ENCODE measurements at places on chromosomes 12 and 14.

- no peak for DNase-seq
These were observed 64.3 kb upstream of the DIO3 start for GRCh38 chr14:101496776-101497683.

DNA sequence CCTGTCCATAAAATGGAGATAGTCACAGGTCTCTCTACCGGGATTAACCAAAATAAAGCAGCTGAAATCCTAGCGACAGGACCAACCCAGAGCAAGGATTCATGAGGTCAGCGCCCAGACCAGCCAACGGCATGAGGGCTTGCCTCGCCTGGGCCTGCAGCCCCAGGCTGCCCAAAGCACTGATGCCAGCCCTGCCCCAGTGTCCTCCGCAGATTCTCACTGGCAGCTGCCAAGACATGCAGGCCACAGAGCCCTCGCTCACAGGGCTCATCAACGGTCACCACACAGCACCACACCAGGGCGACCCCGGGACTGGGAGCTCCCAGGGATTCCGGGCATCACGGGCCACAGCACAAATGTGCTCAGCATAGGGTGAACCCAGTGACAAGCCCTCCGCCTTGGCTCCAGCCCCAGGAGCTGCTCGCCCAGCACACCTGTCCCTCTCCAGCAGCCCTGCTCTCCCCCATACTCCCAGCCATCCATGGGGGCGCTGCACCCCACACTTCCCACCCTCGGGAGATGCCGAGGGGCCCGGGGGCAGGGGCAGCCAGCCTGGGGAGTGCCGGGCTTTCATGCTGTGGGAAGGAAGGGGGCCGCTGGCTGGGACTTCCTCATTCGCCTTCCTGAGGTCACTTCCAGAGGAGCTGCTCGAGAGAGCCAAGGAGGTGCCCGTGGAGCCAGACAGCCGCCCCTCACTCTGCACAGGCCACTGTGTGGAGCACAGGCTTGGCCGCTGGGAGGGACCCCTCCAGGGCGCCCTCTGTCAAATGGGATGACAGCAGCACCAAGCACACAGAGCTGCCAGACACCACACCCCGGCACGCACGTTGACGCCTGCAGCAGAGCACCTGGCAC, 14.1 kb downstream of the RAB35 start:
- no peak for DNase-seq

GRCh38 chr14:80930095-80930494, 11.4 kb downstream of the CEP128 start:
- no peak for DNase-seq

- no peak for DNase-seq
These were observed 182.4 kb upstream of the CCND2 start for GRCh38 chr12:4091016-4091743.

GRCh38 chr12:132338311-132338710, 8.9 kb upstream of the GALNT9 start:
- DNase-seq = no peak

- no peak for DNase-seq
These were observed 237.6 kb downstream of the SLC16A7 start for GRCh38 chr12:59833408-59833807.

GRCh38 chr14:68637106-68638021, 155.5 kb downstream of the ZFP36L1 start:
- DNase-seq = peak; percentile 40

- DNase-seq = no peak
These were observed 70.3 kb downstream of the ATP23 start for GRCh38 chr12:58011676-58012075.

Data from COLO829 (cell line).